ENCODE measurements at places on chromosomes 13 and 19. TPM values are rescaled to one million over a fixed set of nuclear protein-coding genes. Genes with fewer than 3 reads are reported as not detected.

- DNase-seq, result peak; percentile 16
Observed at GRCh38 chr13:48749699-48750473, 96.2 kb downstream of the CYSLTR2 start.

DNA sequence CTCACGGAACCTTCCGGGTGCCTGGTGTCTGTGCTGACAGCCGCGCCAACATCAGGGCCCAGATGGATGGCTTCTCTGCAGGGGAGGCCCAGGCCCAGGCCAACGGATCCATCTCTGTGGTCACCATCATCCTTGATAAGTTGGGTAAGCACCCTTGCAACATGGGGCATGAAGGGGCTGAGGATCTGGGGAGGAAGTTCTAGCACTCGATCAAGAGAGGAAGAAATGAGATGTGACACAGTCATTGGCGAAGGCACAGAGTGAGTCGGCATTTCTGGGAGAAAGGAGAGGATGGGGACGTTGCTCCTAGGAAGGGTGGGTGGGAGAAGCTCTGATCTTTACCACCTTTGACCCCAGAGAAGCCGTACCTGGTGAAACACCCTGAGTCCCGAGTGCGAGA lies 4.4 kb downstream of the CILP2 start:
- no peak for DNase-seq

The ZNF880 gene
- total RNA-seq, result 158 TPM

The OR4F17 gene
- not detected for total RNA-seq

The CABP5 gene
- total RNA-seq, result not detected

- peak; percentile 80 for DNase-seq
Observed at GRCh38 chr13:43785650-43786471, 911 bp downstream of the ENOX1 start.

DNA sequence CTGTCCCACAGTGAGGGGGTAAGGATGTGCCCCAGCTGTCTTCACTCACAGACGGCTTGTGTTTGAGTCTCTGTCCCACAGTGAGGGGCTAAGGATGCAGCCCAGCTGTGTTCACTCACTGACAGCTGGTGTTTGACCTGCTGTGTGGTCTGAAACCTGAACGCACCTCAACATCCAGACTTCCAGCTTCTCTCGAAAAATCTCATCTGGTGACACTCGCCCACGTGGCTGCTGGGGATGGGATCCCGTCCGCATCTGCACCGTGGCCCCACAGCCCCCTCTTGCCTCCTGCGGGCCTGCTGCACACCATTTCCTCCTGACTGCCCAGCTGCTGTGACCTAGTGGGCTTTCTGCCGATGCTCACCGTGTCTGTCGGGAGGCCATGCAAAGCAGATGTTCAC lies 27.3 kb downstream of the CHAF1A start:
- no peak for DNase-seq

DNA sequence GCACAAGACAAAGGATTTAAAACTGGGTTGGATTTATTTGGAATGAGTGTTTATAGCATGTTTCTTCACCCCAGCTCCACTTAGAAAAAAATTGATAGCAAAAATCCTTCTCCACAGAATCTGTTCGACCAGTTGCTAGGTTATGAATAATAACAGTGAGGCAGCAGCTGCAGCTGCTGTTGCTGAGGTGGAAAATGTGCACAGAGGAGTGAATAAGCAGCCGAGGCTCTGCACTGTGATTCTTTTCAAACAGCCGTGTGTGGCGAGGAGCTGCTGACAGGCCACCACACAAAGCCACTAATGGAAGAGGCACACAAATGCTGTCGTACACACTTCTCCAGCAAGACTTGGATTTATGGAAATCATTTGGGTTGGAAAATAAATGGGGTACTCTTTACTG lies 6.4 kb upstream of the RASL11A start:
- DNase-seq, result no peak

DNA sequence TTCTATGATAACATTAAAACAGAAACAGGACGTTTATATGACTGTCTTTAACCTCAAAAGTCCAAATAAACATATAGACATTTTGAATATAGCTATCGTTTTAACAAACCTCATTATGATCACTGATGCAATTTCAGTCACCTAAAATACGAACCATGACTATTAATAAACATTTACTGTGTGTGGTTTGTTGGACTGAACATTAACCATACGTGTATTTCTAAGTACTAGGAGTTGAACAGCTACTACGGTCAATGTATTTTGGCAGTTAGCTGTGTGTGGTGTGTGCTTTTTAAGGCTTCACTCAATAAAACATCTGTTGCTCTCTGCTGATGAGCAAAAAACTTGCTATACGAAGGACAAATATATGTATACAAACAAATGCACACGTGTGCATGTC lies 281.4 kb downstream of the ABCC4 start:
- DNase-seq, result no peak

GRCh38 chr19:1025960-1026782 lies at the start of gene CNN2:
Gene CNN2 (plus strand): TSS chr19:1026608. CDS start chr19:1026662, 54 bp downstream.
- peak; percentile 87 for DNase-seq

- no peak for DNase-seq
Observed at GRCh38 chr13:87677043-87677495, 5.9 kb downstream of the SLITRK5 start.

DNA sequence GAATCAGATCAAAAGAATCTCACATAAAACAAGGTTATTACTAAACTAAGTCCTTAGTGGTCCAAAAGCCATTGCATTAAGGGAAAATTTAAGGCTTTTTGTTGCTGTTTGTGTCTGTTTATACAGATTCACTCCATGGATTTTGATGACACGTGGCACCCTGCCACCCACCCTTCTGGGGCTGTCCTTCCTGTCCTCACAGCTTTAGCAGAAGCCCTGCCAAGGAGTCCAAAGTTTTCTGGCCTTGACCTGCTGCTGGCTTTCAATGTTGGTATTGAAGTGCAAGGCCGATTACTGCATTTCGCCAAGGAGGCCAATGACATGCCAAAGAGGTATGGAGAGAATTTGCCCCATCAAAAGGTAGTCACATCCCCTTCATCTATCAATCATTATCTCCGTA lies 6.9 kb downstream of the ACOD1 start:
- DNase-seq, result no peak

DNA sequence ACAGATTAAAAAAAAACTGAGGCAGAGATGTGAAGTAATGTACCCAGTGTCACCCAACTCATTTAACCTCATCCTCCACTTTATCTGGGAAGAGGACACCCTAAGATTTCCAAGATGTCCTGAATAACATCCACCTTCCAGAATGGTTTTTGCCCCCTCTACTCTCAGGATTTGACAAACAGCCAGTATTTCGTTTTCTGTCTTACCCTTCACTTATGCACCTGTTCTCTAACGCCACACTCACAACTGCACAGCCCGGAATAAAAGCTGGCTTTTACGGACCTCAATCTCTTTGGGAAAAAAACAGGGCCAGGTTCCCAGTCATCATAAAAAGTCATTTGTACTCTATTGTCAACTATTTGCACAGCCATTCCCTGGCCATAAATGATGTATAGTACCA lies 21.2 kb upstream of the CEACAM6 start:
- DNase-seq, result no peak

The AZU1 gene
- total RNA-seq, result 0.41 TPM

The MEIOSIN gene
- total RNA-seq, result not detected

The SLC6A16 gene
- total RNA-seq, result not detected

DNA sequence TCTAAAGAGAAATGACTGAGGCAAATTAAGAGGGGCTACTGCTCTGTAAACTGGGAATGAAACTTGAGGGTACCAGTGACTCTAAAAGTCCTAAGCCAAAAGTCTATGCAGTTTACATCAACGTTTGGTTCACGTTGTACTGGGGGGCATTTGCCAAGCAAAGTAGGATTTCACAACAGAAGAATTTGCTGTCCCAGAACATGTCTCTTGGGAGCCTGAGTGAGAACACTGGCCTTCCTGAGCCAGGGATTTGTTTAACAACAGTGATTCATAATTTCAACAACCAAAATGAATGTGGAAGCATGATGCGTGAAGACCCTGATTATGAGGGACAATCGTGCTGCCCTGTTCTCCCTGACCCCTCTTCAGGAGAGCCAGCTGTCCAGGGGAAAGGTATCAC lies 178.0 kb downstream of the OXGR1 start:
- no peak for DNase-seq

DNA sequence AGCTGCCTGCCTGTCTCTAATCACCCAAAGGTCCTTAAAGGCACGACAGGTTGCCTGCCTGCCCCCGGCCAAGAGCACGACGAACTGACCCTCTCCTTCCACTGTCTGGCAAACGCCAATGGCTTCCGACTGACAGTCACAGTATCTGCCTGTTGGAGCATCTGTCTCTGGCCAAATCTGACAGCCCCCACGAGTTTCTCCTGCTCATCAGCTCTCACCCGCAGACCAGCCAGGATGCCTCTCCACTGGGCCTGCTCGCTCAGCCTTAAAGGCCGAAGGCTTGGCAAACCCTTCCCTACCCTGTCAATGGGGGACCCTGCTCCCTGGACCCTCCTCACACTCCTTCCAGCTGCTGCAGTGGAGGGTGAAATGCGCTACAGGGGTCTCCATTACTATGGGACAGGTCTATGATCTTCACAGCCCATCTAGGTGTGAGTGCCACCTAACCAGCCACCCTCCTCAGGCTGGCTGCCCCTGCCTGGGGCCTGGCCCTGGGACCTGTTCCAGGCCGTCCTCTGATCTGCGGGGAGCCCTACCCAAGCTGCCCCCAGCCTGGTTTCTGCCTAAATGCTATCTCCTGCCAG lies 932 bp downstream of the FAM83E start:
- DNase-seq, result no peak

Data from frontal cortex (tissue), 4 donors.